ENCODE measurements at places on chromosomes 5 and 9. TPM values are rescaled to one million over a fixed set of nuclear protein-coding genes. Genes with fewer than 3 reads are reported as not detected.

GRCh38 chr5:134051305-134051704 lies 46.5 kb upstream of the VDAC1 start:
- H3K4me3 ChIP-seq: no peak overlapping the region
- no peak for DNase-seq
- H3K36me3 ChIP-seq: no peaks in the 10 kb centered on the region
- H3K27me3 ChIP-seq: no peaks in the 10 kb centered on the region
- no peak overlapping the region for H3K27ac ChIP-seq

GRCh38 chr9:21904371-21904770 lies 89.8 kb downstream of the CDKN2A start:
- H3K27me3 ChIP-seq: no peaks in the 10 kb centered on the region
- H3K36me3 ChIP-seq: no peaks in the 10 kb centered on the region
- H3K4me3 ChIP-seq: no peak overlapping the region
- H3K4me1 ChIP-seq: no peaks in the 10 kb centered on the region

GRCh38 chr9:105455836-105456475 lies 8.1 kb downstream of the FSD1L start:
- no peaks in the 10 kb centered on the region for H3K27me3 ChIP-seq
- H3K4me1 ChIP-seq: no peaks in the 10 kb centered on the region
- no peak overlapping the region for H3K27ac ChIP-seq
- H3K36me3 ChIP-seq: no peaks in the 10 kb centered on the region
- DNase-seq: no peak

DNA sequence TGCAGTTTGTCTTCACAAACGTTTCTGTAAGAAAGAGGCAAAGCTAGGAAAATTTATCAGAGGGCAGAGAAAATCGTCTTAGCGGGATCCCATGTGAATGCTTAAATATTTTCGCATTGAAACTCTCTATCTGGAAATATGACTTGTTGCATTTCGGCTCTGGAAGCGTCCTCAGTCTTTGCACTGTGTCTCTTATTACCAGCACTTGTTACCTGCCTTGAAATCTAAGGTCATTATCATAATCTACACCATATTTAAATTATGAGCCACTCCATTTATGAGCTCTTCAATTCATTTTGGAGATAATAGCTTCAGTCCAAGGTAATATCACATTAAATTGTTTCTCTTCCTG lies 1.4 kb downstream of the EGFLAM start:
- H3K4me3 ChIP-seq: no peak overlapping the region
- H3K27ac ChIP-seq: no peak overlapping the region
- H3K4me1 ChIP-seq: peaks cover 8% of the 10 kb centered on the region
- H3K27me3 ChIP-seq: peaks cover 3% of the 10 kb centered on the region
- no peak for DNase-seq

GRCh38 chr5:143599474-143599873 lies 196.0 kb upstream of the NR3C1 start:
- H3K4me3 ChIP-seq: no peak overlapping the region
- H3K36me3 ChIP-seq: no peaks in the 10 kb centered on the region
- no peaks in the 10 kb centered on the region for H3K27me3 ChIP-seq

GRCh38 chr5:137688210-137688840 lies 47.6 kb downstream of the KLHL3 start:
- no peaks in the 10 kb centered on the region for H3K27me3 ChIP-seq
- DNase-seq: no peak
- H3K4me3 ChIP-seq: no peak overlapping the region
- H3K27ac ChIP-seq: no peak overlapping the region
- H3K36me3 ChIP-seq: no peaks in the 10 kb centered on the region

- no peak overlapping the region for H3K27ac ChIP-seq
- no peak for DNase-seq
- no peak overlapping the region for H3K4me3 ChIP-seq
- no peaks in the 10 kb centered on the region for H3K36me3 ChIP-seq
Observed at GRCh38 chr5:158435161-158435616, 576.2 kb upstream of the CLINT1 start.

GRCh38 chr9:114958021-114958843 lies 27.8 kb upstream of the TNFSF8 start:
- DNase-seq: no peak
- no peaks in the 10 kb centered on the region for H3K4me1 ChIP-seq
- H3K27ac ChIP-seq: peak overlapping the region; percentile 39
- no peak overlapping the region for H3K4me3 ChIP-seq
- no peaks in the 10 kb centered on the region for H3K36me3 ChIP-seq

DNA sequence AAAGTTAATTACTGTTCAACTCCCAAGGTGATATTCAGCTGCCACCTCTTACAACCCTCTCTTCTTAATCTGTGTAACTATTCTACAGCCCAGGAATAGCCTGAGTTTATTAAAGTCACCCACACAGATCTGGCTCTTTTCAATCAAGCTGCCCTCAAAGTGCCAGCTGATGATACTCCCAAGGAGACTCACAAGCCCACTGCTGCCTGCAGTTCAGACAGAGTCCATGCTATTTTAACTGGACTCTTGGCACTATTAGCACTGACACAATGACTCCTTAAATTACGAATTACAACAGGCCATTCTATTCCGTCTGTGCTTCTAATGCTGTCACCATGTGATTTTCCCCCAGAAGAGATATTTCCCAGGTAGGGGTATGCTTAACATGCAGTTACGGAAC lies 26.3 kb downstream of the REEP5 start:
- peaks cover 19% of the 10 kb centered on the region for H3K36me3 ChIP-seq
- DNase-seq: no peak
- H3K4me3 ChIP-seq: no peak overlapping the region
- H3K4me1 ChIP-seq: peaks cover 2% of the 10 kb centered on the region
- no peaks in the 10 kb centered on the region for H3K27me3 ChIP-seq

- DNase-seq: no peak
- no peaks in the 10 kb centered on the region for H3K27me3 ChIP-seq
- H3K4me1 ChIP-seq: peaks cover 16% of the 10 kb centered on the region
Observed at GRCh38 chr9:135478829-135479468, 633 bp upstream of the PPP1R26 start.

PBX3 gene
- 11.4 TPM for total RNA-seq

DCAF12 gene
- total RNA-seq: 19.1 TPM

GRXCR2 gene
- total RNA-seq: not detected

FCN2 gene
- 23.6 TPM for total RNA-seq

SVEP1 gene
- 2.2 TPM for total RNA-seq

MTREX gene
- total RNA-seq: 37.0 TPM
